ENCODE measurements at places on chromosomes 6 and 20.

- DNase-seq = no peak
These were observed 63.8 kb upstream of the TINAG start for GRCh38 chr6:54244430-54244829.

DNA sequence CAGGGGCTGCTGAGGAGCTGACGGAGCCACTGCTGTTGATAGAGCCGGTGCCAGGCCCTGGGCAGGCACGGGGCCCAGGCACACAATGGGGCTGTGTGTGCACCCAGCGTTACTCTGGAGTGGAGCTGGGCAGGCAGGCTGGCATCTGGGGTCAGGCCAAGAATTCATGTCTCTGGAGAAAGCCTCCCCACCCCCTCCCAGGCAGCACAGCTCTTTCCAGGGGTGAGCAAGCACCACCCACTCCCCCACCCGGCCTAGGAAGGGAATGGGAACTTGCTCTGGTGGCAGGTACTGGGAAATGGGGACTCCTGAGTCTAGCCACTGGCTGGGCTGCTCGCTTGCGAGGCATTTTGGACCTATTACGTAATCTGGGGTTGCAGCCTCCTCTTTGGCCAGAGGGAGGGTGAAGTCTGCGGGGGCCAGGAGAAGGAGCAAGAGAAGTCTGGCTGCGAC is 22.7 kb downstream of the TFEB start:
- no peak for DNase-seq

DNA sequence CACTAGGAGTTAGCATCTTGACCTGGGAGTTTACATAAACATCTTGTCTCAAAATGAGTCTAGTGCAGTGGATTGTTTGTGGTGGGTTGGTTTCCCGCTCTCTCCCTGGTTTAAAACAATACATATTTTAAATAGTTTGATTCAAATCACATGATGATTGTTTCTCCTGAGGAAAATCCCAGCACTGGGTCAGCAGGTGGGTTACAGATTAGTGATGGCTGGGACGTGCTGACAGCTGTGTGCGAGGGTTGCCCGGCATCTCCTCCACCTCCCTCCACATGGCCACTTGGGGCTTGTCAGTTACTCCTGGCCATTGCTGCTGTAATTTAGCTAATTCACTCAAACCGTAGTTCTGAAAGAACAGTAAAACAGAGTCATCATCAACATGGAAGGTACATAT is 306.4 kb upstream of the CITED2 start:
- no peak for DNase-seq

DNA sequence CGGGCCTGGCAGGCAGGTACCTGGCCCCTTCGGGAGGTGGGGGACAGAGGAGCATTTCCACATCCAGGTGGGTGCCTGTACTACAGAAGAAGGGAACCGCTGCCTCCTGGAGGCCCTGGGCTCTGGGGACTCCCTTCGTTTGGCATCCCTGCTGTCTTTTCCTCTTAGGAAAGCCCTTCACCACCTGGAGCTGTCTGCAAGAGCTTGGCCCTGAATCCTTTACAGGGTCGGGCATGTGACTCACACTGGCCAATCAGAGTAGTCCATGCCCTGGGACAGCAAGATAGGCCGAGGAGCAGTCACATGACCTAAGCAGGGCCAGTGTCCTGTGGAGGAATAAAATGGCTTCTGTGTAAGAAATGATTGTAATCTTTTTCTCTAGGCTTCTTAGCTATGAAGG is 224.9 kb downstream of the ANKRD60 start:
- DNase-seq = no peak

DNA sequence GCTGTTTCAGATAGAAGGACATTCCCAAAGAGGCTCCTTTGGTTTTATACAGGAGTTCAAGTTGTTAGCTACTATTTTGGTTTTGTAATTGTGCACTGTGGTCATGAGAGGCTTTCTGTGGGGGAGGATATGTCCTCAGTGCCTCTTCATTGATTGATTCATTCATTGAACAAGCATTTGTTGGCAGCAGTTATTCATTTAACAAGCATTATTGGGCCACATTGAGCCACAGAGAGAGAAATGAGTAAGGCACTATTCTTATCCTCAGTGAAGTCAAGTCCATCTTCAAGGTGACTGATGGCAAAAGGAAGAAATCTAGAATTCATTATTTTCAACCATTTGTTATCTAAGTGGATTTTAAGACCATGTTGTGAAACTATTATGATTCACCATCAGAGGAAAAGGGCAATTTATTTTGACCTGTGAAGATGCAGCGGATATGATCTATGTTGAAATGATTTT is 697.2 kb upstream of the CITED2 start:
- DNase-seq = no peak

DNA sequence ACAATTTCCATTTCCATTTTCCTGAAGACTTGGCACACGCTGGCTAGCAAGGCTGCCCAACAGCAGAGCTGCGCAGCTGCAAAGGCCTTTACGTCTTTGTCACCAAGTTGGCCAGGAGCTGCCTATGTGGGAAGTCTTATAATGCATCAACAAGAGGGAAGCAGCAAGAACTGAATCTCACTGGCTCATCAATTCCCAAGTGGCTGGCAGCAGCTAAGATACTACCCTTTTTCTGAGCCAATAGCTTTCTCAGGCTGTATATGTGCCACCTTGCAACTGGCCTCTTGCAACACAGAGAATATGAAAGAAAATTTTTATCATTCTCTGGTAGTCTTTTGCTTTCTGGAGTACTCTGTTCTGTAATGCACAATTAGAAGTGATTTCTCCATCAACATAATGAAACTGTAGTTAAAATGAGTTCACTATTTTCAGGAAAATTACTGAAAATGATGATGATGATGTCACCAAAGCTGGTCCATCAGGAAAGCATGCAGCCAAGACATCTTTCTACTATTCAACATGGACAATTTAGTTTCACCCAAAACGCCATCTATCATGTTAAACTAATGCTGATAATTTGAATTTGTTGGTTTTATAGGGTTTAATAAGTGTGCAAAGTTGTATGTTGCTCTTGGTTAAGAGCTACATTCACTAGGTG is 97.3 kb upstream of the FOXA2 start:
- DNase-seq = no peak

DNA sequence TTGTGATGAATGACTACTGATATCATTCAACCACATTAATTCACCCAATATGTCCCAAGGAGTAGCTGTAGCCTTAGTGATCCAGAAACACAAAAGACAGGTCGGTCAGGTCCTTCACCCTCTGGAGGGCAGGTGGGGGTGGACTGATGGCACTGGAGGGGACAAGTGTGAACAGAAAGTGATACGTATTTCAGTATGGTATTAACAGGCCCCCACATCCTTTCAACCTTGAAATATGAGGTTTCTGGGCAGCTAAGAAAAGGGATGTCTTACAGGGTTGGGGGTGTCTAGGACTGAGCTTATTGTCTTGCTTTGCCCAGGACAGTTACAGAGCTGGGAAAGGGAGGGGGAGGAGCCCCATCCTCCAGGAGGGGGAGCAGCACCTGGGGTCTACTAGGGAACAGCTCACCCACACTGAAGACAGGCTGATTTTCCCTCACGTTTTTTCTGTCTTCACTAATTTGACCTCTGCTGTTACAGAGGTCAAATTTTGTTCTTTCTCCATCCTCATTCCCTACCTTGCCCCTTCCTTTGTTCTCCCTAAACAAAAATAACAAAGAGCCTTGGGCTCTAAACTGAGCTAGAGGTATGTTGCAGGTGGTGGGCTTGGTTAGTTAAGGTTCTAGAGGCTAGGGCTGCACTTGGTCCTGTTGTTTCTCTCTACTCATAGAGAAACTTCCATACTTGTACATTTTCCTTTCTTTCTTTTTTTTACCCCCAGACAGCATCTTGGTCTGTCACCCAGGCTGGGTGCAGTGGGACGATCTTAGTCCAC is 38.0 kb upstream of the EEF1A1 start:
- no peak for DNase-seq

DNA sequence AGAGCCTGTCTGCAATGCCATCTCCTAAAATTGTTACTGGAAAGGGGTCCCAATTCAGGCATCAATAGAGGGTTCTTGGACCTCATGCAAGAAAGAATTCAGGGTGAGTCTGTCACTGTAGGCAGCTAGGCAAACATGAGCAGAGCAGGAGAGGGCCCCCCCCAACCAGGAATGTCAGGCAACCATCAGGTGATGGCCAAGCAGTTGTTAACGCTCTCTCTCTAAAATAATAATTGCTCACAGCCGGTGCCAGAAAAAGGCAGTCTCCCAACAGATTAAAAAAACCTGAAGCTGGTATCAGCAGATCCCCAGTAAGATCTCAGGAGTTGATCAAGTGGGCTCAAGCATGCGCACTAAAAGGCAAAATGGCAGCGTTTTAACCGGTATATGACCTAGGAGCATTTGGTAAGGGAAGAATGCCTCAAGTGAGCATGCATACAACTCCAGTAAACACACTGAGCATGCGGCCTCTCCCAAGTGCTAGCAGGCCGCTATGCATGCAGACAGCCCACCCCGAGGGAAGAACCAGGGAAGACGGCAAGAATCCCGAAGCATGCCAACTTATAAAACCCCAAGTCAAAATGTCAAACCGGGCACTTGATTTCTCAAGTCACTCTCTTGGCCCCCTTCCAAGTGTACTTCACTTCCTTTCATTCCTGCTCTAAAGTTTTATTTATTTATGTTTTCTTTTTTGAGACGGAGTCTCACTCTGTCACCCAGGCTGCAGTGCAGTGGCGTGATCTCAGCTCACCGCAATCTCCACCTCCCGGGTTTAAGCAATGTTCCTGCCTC is 44.0 kb upstream of the RNGTT start:
- no peak for DNase-seq

DNA sequence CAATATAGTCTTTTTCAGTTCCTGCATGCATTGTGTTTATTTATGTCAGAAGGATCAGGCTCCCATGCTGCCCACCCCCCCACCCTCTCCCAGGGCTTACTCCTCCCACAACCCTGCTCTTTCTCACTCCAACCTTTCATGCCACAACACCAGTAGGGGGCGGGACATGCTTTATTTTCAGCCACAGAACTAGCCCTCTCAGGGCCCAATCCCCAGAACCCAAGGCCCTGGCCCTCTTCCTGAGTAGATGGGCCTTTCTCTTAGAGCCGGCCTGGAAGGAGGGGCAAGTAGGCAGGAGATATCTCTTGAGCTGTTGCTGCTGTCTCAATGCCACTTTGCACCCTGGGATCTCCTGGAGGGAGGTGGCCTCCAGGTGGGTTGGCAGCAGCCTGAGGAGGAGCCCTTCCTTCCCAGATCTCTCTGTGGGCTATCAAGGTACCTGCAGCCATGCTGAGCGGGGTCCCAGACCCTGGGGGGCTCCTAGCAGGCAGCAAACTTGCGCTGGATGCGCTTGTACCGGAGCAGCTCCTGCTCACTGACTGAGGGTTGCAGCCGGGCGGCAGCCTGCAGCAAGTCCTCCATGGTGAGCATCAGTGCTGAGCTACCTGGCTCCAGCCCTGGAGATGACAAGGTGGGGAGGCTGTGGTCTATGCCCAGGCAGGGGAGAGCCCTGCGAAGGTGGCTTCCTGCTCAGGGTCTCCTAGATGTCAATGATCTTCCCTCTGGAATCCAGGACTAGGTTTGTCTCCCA is 3.5 kb downstream of the GNMT start:
- DNase-seq = peak; percentile 20

- no peak for DNase-seq
These were observed 40.8 kb downstream of the CHMP4B start for GRCh38 chr20:33851842-33852466.

- no peak for DNase-seq
These were observed 54.2 kb downstream of the HIVEP1 start for GRCh38 chr6:12066297-12066696.

DNA sequence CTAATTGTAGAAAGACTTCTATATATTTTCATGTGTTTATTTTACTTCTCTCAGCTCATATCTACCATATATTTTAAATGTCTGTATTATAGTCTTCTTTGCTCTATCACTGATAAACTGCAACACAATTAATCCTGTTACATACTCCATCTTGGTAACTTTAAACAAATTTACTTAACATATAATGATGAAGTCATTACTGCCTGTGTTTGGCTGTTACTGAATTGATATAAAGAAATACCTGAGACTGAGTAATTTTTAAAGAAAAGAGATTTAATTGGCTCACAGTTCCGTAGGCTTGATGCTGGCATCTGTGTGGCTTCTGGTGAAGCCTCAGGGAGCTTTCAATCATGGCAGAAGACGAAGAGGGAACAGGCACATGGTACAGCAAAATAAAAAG is 1480.4 kb downstream of the HACE1 start:
- no peak for DNase-seq

DNA sequence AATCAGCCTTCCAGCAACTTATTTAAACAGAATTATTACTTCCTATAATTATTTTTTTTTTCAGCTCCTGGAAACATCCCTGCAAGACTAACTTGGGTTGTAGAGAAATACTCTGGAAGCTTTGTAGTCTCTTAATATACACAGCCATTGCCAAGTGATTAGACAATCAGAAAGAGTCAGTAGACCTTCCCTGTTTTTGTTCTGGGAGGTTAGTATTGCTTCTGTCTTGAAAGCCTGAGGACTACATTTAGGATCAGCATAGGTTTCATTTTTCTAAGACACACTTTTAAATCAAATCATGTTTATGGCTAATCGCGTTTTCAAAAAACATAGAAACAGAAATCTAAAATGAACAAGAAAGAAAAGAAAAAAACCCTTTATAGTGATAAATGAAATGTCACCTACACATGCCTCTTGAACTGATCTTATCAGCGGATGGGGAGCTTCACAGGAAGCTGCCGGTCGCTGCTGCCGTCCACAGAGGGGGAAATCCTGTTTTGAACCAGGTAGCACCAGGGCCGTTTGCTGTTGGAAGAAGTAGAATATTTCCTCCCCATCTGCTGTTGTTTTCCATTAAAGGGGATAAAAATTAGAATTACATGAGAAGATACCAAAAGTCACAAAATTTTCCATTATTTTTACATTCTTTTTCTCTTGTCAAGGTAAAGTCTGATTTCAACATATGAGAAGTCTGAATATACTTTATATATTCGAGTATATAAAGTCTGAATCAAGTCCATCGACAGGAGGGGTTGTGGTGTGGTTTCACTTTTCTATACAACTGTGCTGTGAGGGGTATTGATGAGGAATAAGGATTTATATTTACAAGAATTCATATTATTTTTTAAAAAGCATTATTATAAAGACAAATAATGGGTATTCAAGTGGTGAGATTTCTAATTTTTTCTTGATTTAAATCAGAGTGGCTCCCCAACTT is 94.6 kb downstream of the ARMC2 start:
- DNase-seq = peak; percentile 52

DNA sequence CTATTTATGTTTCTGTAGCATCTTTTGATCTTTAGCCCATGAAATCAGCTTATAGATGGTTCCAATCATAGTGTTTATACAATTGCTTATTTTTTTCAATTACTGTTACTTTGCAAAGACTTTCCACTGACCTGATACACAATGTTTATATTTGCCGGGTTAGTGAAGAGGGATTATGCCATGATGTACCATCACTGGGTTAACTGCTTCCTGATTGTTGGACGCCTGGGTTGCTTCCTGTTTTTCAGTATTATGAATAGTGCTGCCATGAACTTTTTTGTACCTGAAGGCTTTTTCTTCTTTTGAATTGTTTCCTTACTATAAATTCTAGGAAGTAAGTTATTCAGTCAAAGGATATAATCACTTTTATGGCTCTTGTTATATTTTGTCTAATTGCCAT is 6.9 kb downstream of the MANBAL start:
- no peak for DNase-seq

- DNase-seq = no peak
These were observed 187.4 kb downstream of the TENT5A start for GRCh38 chr6:81565071-81565470.

- DNase-seq = no peak
These were observed 127.2 kb downstream of the CD109 start for GRCh38 chr6:73823046-73823735.

Data from stimulated activated CD4-positive, alpha-beta T cell treated with anti-CD3 and anti-CD28 coated beads, Interleukin-4, amount 100 ng/mL, for 1 hour (primary cell).